Substantia nigra (tissue), 51 donors: ENCODE measurements at places on chromosomes 3 and 15.

- no peak for DNase-seq
These were observed 202.8 kb downstream of the SV2B start for GRCh38 chr15:91302588-91303439.

- DNase-seq: no peak
These were observed 21.9 kb upstream of the KPNA1 start for GRCh38 chr3:122536632-122537001.

DNA sequence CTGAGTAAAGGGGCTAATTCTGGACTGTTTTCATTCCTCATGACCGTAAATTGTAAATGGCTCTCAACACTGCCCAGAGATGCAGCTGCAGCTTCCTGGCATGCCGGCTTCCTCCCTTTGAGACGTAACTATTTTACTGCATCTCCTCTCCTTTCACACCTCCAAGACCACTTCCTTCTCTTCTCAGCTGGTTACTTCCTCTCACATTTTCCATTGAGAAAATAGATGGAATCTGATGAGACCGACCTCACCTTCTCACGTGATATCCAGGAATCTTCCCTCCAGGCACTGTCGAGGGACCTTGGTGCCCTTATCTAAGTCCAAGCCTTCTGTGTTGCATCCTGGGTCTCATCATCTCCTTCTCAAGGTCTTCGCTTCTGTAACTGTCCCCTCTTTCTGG lies 12.7 kb downstream of the LYSMD4 start:
- DNase-seq: no peak

GRCh38 chr15:83690676-83691075 lies 36.8 kb downstream of the ADAMTSL3 start:
- DNase-seq: no peak

DNA sequence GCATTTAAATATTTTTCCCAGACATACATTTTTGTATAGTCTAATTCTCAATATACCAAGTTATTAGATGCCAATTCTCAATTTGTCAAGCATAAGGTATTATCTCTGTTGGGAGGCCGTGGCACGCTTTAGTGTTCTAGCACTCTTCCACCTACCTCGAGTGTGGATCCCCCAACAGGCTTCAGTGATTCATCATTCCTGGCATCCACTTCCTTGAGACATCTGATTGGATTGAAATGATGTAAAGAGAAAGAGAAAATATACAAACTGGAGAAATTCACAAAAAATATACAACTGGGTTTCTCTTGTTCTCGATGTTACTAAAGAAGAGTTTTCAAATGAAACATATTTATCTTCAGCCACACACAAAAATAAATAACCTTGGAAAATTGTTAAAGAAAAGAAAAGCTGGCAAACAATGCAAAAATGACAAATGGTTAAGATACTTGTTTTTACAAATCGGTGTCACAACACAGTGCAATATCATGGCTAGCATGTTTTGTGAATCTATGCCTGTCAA lies 218.0 kb upstream of the CDIN1 start:
- DNase-seq: no peak

DNA sequence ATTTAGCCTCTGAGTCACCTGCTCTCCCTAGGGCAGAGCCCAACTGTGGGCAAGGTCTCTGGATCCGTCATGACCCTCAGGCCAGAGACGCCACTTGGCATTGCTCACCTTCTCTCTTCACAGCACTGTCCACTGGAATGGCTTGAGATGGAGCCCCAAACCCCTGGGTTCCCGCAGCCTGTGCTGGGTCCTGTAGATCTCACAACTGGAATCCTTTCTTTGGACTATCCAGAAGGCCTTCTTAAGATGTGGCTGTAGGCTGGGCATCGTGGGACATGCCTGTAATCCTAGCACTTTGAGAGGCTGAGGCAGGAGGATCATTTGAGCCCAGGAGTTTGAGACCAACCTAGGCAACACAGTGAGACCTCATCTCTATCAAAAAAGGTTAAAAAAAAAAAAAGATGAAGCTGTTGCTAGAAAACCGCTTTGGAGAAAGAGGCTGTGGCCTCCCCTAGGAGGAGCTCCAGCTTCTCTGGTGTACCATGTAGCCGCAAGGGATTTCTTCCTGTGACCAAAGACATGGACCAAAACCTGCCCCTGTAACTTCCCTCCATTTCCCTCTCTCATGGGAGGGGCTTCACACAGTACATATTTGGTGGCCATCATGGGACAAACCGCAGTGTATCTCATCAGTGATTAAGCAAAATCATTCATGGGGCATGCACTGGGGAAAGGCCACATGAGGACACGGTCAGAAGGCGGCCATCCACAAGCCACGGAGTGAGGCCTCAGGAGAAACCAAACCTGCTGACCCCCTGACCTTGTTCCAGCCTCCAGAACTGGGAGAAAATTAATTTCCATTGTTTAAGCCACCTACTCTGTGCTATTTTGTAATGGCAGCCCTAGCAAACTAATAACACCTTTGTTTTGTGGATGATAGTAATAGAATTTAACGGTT lies 23.3 kb upstream of the BUB1B start:
- no peak for DNase-seq

DNA sequence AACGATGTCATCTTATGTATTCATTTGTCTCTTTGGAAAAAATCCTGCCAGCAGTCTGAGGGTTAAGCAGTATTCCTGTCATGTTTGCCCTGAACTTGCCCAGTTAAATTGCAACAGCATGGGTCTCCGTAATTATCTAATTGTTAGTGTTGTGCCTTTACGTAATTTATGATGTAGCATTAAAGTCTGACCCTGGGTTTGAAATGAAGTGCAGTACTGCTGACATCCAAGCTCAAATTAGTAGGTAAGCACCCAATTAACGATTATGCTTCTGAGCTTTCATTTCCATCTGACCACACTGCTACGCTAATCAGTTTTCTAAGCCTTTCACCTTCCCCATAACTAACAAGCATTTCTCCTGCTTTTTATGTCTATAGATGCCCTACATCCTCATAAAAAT lies 241.8 kb downstream of the ARRDC4 start:
- no peak for DNase-seq

DNA sequence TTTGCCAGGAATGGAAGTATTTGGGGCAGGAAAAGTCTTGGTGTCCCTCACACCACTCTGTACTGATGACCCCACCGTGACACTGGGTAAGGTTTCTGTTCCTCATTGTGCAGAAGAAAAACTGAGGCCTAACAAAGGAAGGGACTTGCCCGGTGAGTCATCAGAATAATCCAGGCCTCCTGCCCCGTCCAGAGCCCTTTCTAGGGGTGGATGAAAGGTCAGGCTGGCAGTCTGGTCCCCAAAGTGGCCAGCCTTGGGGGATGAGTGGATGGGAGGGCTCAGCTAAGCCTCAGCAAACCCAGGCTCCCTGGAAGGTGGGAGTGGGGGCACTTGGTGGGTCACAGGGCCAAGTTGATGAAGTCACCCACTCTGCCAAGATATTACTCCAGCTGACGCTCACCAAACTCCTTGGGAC lies 2.3 kb upstream of the DNAH1 start:
- DNase-seq: no peak

- no peak for DNase-seq
These were observed 18.9 kb downstream of the CDCP1 start for GRCh38 chr3:45127130-45127822.

- DNase-seq: no peak
These were observed 116.1 kb upstream of the CMC1 start for GRCh38 chr3:28125342-28125741.

DNA sequence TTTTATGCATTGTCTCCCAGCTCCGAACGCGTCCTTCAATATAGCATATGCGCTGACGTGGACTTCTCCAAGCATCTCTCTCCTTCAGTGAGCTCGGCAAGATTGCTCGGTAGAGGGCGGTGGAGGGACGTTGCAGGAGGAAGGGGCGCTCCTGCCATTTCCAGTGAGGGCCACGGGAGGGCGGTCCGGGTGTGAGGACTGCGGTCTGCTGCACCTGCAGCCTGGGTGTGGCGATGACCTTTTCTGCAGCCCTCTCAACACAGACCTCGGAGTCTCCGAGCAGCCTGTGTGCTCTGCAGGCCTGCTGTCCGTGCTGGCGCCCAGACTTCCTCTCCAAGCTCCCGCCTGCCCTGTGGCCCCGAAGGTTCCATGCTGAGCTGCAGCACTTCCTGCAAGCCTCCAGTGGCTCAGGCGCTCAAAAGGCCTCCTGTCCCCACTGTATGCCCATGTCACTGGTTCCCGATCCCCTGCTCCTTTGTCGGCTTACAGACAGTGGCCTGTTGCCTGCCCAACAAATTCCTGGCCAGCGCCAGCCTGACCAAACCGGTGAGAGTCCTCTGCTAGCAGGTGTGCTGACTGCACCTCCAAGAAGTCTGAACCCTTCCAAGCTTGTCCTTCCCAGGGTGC lies 8.9 kb upstream of the RTP3 start:
- peak; percentile 84 for DNase-seq

DNA sequence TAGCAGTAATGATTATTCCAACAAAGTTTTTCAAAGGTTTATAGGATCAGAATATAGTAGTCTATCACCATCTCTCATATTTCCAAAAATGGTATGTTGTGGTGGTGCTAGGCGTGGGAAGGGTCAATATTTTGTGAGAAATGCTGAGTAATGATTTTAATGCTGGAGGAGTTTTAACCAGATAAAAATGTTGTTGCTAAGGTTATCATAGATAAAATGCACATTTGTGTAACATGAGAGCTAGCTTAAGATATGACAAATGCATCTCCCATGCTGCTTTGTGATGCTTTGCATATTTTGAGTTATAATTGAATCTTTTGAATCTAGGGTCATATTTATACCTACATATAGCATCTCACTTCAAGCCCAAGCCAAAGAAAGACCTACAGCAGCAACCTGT lies 103.9 kb upstream of the ROBO1 start:
- no peak for DNase-seq

DNA sequence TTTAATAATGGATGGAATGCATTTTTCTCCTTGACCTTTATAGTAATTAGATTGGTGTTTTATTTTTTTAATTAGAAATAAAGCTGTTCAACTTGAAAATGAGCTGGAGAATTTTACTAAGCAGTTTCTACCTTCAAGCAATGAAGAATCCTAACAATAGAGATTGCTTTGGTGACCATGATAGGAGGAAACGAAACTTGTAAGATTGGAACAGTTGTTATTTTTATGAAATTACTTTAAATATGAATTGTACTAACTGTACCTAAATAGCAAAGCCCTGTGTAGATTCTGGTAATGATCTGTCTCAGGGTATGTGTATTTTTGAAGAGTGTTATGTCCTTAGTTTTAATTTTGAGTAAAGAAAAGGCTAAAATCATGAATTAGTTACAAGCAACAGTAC lies 44.4 kb downstream of the MFN1 start:
- no peak for DNase-seq

- no peak for DNase-seq
These were observed 306.1 kb upstream of the COL8A1 start for GRCh38 chr3:99332276-99332675.

- no peak for DNase-seq
These were observed 33.3 kb downstream of the MGLL start for GRCh38 chr3:127789051-127789450.

- no peak for DNase-seq
These were observed 208.6 kb downstream of the GAP43 start for GRCh38 chr3:115831864-115832263.

DNA sequence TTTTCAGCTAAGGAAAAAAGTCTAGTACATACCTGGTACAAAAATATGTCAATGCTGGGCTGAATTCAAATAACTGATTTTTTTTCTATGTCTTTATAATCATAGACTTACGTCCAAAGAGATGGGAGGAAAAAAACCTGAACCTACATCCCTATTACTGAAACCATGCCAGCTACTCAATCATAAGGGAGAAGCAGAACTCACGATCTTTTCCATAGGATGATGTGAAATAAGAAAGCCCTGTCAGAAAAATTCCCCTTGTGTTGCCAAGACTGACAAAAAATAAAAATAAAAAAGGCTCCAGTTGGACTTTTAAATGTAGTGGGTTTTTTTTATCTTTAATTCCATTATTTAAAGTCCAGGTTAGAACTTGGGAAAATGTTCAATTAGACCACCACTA lies 3.3 kb downstream of the MSL2 start:
- no peak for DNase-seq

GRCh38 chr3:55937301-55937700 lies 450.2 kb upstream of the WNT5A start:
- DNase-seq: no peak

- no peak for DNase-seq
These were observed 27.5 kb upstream of the SEC13 start for GRCh38 chr3:10348404-10348721.

DNA sequence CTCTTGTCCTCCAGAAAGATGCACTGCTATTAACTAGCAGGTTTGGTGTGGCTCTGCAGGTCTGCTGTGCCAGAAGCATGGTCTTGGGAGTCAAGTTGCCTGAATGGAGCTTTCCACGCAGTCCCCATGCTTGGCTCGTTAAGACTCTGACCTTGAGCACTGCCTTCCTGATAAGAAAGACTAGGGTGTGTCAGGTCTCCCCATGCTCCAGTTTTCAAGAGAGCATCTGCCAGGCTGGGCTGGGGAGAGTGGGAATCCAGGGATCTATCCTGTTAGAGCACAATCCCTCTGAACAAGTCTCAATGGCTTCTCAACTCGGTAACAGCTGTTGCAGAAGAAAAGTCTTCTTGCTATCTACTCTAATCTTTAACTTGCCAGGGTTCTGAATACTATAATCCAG lies 98.2 kb downstream of the TJP1 start:
- DNase-seq: no peak

DNA sequence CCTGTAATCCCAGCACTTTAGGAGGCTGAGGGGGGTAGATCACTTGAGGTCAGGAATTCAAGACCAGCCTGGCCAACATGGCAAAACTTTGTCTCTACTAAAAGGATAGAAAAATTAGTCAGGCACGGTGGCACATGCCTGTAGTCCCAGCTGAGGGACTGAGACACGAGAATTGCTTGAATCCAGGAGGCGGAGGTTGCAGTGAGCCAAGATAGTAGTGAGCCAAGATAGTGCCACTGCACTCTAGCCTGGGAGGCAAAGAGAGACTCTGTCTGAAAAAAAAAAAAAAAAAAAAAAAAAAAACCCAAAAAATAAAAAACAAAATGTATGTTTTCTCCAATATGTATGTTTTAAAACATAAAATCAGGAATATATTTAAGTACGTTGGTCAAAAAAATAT lies 16.3 kb downstream of the TARS3 start:
- no peak for DNase-seq

DNA sequence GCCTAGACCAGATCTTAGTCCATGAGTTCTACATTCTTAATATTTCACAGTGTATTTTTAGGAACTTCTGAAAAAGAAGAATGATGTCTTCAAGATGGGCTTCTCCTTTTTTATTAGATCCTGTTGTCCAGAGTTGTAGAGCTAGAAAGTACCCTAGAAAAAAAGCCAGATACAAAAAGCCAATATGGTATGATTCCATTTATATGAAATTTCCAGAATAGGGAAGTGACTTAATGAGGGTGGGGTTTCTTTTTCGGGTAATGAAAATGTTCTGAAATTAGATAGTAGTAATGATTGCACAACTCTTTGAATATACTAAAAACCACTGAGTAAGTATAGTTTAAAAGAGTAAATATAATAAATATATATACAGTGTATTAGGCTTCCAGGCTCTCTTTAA lies 116.9 kb downstream of the NFKBIZ start:
- no peak for DNase-seq

- DNase-seq: no peak
These were observed 37.8 kb downstream of the PRR20G start for GRCh38 chr3:127250032-127250431.
